Activated naive CD8-positive, alpha-beta T cell treated with anti-CD3 and anti-CD28 coated beads, Interleukin-2, amount 10 ng/mL, durations not matched to agents 7 days and 5 days (primary cell): ENCODE measurements at places on chromosomes 2 and 18. TPM values are rescaled to one million over a fixed set of nuclear protein-coding genes. Genes with fewer than 3 reads are reported as not detected.

DNA sequence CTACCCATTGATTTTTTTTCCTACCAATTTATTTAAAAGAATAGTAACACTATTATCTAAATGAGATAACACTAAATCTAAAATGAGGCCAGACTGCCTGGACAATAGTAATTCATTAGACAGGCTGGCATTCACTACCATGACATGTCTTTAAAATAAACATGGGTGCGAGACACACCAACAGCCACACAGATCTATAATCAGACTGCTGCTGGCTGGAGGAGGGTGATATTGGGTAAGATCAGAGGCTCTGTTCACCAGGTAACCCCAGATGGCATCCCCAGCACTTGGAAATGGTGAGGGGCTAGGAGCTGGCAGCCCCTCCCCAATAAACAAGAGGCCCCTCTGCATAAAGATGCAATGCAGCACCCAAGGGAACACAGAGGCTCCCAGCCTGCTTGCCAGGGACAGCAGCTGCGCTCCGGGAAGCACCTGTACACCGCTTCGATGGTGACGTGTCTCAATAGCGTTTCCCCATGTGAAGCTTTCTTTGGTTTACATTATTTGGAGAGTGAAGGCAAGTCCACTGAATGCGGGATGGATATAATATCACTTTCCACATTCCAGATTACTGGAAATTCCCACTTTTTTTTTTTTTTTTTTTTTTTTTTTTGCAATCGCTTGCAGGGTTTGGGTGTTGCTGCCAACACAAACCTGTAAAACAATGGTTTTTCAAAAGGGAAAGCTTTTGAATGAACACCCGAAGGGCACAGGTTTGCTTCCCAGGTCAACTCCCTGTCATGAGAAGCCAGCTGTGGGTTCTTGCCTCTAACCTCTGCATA lies 159.0 kb downstream of the ZNF516 start:
- H3K27ac ChIP-seq: no peak overlapping the region
- no peaks in the 10 kb centered on the region for H3K36me3 ChIP-seq
- no peak overlapping the region for H3K4me3 ChIP-seq
- no peaks in the 10 kb centered on the region for H3K4me1 ChIP-seq

- peaks cover 2% of the 10 kb centered on the region for H3K27me3 ChIP-seq
- H3K4me1 ChIP-seq: peaks cover 8% of the 10 kb centered on the region
- H3K27ac ChIP-seq: no peak overlapping the region
- H3K36me3 ChIP-seq: no peaks in the 10 kb centered on the region
- DNase-seq: no peak
- H3K4me3 ChIP-seq: no peak overlapping the region
Observed at GRCh38 chr2:182924306-182924705, 57.9 kb upstream of the FRZB start.

- H3K4me3 ChIP-seq: no peak overlapping the region
- H3K4me1 ChIP-seq: no peaks in the 10 kb centered on the region
- DNase-seq: no peak
- H3K27me3 ChIP-seq: no peaks in the 10 kb centered on the region
Observed at GRCh38 chr2:40625849-40626248, 174.0 kb upstream of the SLC8A1 start.

GRCh38 chr2:15271941-15272542 lies 289.1 kb downstream of the NBAS start:
- no peaks in the 10 kb centered on the region for H3K27me3 ChIP-seq
- H3K36me3 ChIP-seq: peaks cover 16% of the 10 kb centered on the region
- no peak overlapping the region for H3K27ac ChIP-seq
- DNase-seq: no peak

DNA sequence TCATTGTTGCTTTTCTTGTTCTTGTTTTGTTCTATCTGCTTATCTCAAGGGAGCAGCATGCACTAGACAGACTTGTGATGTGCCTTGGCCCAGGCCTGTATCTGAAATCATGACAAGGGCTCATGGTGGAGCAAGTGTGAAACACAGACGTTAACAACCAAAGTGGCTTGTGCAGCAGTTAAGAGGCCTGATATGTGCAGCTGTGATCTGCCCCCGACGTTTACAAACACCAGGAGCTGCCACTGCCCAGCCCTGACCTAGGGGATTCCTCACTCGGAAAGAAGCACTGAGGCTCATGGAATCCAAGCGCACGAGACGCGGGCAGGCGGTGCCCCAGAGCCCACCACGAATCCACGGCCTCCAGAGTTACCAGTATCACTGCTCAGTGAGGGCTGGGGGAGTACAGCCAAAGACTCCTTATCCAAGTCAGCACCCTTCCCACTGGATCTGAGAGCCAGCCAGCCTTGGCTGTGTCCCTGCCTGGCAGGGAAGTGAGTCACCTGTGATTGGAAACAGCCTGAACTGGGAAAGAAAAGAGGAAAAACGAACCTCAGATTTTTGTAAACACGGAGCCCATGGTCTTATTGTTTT lies 62.3 kb upstream of the SNTG2 start:
- H3K4me1 ChIP-seq: peaks cover 1% of the 10 kb centered on the region
- H3K27me3 ChIP-seq: peaks cover 27% of the 10 kb centered on the region
- no peak overlapping the region for H3K4me3 ChIP-seq
- no peak for DNase-seq
- no peaks in the 10 kb centered on the region for H3K36me3 ChIP-seq

GRCh38 chr2:64454386-64455332 lies 697 bp downstream of the LGALSL start:
- DNase-seq: peak; percentile 71
- peak overlapping the region; percentile 74 for H3K4me3 ChIP-seq
- H3K4me1 ChIP-seq: peaks cover 7% of the 10 kb centered on the region
- no peaks in the 10 kb centered on the region for H3K36me3 ChIP-seq
- H3K27me3 ChIP-seq: peaks cover 38% of the 10 kb centered on the region

GRCh38 chr2:75210409-75210808 lies 11.1 kb upstream of the TACR1 start:
- H3K27me3 ChIP-seq: peaks cover 11% of the 10 kb centered on the region
- no peak overlapping the region for H3K27ac ChIP-seq
- no peak overlapping the region for H3K4me3 ChIP-seq
- H3K4me1 ChIP-seq: peaks cover 4% of the 10 kb centered on the region
- no peaks in the 10 kb centered on the region for H3K36me3 ChIP-seq

DNA sequence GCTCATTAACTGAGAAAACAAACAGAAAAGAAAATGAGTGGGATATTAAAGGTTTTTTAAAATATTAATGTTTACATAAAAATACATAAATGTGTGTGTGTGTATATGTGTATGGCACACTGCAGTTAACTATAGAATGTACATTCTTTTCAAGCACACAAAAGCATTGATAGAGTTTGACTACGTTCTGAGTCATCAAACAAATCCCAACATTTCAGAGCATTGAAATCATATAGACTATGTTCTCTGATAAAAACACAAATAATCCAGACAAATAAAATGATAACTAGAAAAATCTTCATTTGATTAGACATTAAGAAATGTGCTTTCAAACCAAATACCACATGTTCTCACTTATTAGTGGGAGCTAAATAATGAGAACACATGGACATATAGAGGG lies 84.3 kb upstream of the CELF4 start:
- no peak for DNase-seq
- no peaks in the 10 kb centered on the region for H3K36me3 ChIP-seq
- H3K4me1 ChIP-seq: no peaks in the 10 kb centered on the region

GRCh38 chr2:197088694-197089093 lies 162.2 kb upstream of the PGAP1 start:
- H3K27ac ChIP-seq: no peak overlapping the region
- peaks cover 9% of the 10 kb centered on the region for H3K4me1 ChIP-seq
- H3K27me3 ChIP-seq: no peaks in the 10 kb centered on the region
- DNase-seq: no peak

- H3K27me3 ChIP-seq: no peaks in the 10 kb centered on the region
- no peak overlapping the region for H3K4me3 ChIP-seq
- H3K27ac ChIP-seq: no peak overlapping the region
Observed at GRCh38 chr2:55365303-55365702, 54.4 kb downstream of the CCDC88A start.

DNA sequence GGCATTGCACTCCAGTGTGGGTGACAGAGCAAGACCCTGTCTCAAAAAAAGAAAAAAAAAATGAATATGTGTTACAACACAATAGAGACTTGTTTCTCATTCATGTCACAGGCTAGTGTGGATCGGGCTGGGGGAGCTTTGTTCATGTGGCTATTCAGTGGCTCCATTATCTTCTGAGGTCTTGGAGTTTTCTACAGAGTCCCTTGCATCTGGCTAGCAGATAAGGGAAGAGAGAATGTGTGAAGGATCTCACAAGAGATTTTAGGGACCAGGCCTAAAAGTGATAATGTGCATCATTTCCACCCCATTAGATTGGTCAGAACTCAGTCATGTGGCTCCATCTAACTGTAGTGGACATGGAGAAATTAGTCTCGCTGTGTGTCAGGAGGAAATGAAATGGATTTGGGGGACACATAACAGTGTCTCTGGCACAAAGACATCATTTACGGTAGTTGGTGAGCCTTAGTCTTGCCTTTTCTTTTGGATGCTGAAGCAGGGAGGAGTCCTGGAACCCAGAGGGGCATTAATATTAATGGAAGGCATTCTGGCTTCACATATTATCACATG lies 32.4 kb upstream of the CASP10 start:
- peaks cover 17% of the 10 kb centered on the region for H3K4me1 ChIP-seq
- no peak for DNase-seq
- H3K27me3 ChIP-seq: no peaks in the 10 kb centered on the region
- peak overlapping the region; percentile 3 for H3K27ac ChIP-seq

The GFPT1 gene
- total RNA-seq: 20.8 TPM

The ALK gene
- not detected for total RNA-seq

The SKA1 gene
- 27.8 TPM for total RNA-seq

The EPAS1 gene
- 13.1 TPM for total RNA-seq

The ZAP70 gene
- 350 TPM for total RNA-seq
